ENCODE measurements at places on chromosomes 1 and 21.

GRCh38 chr1:167631936-167632614 is 2.0 kb downstream of the RCSD1 start:
- DNase-seq = no peak

DNA sequence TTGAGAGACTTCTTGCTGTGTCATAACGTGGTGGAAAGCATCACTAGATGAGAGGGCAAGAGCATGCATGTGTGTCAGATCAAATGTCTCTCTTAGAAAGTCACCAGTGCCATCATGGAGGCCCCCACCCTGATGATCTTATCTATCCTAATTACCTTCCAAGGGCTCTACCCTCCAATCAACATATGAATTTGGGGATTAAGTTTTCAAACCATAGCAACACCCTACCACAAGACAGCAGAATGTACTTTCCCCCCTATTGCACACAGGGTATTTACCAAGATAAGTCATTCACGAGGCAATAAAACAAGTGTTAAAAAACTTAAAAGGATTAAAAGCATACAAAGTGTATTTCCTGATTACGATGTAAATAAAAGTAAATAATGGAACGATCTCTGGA is 515.6 kb downstream of the LMO4 start:
- DNase-seq = no peak

- DNase-seq = no peak
These were observed 22.6 kb upstream of the COL9A2 start for GRCh38 chr1:40339420-40340323.

GRCh38 chr1:65147424-65148177 is 402 bp upstream of the AK4 start:
- DNase-seq = no peak

- DNase-seq = no peak
These were observed 13.3 kb upstream of the RAB42 start for GRCh38 chr1:28578696-28579218.
